ENCODE measurements at places on chromosomes 1 and 21.

- no peak for DNase-seq
Observed at GRCh38 chr21:21383126-21383525, 384.9 kb downstream of the NCAM2 start.

DNA sequence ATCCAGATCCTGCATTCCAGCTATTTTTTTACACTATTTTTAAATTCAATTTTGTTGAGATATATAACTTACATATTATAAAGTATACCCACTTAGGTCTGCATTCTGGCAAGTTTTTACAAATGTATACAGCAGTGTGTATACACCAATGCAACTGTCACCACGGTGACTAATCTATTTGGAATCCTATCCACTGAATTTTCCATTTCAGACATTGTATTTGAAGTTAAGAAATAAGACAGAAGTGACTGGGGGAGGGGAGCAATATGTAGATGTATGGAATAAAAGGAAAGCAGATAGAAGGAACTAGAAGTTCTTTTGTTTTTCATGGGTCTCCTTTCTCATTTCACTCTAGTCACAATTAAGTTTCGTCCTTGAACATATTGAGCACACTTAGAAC is 431.5 kb upstream of the CHRM3 start:
- no peak for DNase-seq

DNA sequence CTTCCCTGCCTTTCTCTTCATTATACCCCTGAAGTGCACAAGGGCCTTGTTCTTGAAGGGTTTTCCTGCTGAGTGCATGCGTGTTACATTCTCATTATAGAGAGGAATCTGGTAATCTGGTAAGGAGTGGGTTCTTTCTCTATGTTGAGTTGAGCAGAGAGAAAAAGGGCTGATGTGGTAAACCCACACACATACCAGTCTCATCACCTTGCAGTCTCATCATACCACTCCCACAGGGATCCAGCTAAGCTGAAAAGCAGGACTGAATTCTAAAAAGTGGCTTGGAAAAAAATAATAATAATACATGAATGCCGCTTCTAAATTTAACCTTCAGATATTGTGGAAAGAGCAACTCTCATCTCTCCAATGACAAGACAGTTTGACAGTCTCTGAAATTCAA is 10.5 kb upstream of the HTR1D start:
- no peak for DNase-seq

- DNase-seq: no peak
Observed at GRCh38 chr1:9044236-9044635, 18.0 kb upstream of the SLC2A7 start.

- peak; percentile 87 for DNase-seq
Observed at GRCh38 chr1:241532162-241532531, at the start of gene KMO. TSS of gene KMO (plus strand) at chr1:241532378. CDS start at chr1:241532445, 67 bp downstream.

DNA sequence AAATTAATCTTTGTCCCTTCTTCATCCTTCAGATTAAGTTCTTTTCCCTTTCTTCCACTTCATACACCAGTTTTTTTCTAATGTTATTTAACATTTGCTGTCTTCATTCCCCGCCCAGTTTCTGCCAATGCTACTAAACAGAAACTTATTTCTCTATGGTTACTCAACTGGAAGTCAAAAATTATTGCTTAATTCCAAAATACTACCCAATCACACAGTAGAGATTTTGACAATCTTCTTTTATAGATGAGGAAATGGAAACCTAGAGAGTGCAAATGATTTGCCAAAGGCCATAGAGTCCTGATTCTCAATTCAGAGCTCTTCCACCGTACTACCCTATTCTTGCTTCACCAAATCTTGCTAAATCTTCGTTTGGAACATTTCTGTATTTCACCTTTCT is 58.1 kb upstream of the SH3GLB1 start:
- DNase-seq: peak; percentile 74

DNA sequence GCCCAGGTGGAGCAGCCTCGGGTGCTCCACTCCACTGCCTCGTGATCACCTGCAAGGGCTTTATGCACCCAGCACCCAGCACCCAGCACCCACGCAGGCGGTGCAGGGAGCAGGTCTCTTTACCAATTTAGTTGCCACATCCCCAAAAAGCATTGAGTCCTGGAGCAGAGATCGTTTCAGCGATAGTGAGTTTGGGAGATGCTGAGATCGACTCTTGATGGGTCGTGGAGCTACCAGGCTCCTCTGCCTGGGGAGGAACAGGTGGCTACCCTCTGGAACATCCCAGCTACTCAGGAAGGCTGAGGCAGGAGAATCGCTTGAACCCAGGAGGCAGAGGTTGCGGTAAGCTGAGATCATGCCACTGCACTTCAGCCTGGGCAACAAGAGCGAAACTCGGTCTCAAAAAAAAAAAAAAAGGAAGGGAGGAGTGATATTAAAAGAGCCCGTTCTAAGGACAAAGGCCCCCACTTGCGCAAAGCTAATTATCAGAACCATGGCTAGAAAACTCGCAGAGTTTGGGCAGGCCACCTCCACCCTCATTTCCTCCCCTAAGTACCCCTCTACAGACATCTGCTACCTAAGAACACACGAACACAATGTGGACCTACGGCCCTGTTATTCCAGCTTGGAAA is 106.5 kb upstream of the SLC45A1 start:
- DNase-seq: peak; percentile 59

- DNase-seq: peak; percentile 54
Observed at GRCh38 chr1:223628233-223629125, 37.0 kb downstream of the CAPN8 start.

- no peak for DNase-seq
Observed at GRCh38 chr21:15241997-15242736, 177.4 kb upstream of the NRIP1 start.

- DNase-seq: no peak
Observed at GRCh38 chr1:1370771-1371300, 4.2 kb downstream of the AURKAIP1 start.

DNA sequence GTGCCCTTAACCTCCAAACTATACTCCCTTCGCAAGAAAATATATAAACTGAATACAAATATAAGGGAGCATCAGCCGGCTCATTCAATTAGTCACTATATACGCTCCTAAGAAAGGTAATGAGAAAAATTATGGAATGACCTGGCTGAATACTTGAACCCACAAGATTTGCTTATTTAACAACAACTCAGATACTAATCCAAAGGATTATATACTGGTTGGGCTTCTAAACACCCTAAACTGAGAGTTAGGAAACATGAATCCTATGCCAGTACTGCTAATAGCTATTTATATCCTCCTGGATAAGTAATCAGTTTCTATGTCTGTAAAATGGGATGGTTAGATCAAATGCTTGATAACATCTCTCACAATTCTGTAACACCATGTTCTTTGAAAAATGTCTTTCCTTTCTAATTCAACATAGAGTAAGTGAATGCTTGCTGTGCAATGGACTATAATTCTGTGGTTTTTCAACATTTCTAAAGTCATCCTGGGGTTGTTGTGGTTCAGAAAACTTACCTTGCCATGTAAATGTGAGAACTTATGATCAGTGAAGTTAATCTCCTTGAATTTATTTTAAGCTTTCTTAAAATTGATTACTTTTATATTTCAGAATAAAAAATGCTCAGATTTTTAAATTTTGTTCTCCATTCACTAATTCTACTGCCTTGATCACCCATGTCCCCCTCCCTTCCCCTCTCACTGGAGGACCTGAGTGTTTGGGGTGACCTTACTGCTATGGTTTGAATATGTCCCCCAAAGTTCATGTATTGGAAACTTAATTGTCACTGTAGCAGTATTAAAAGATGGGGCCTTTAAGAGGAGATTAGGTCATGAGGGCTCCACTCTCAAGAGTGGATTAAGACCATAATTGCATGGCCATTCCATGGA is 14.5 kb downstream of the DUSP10 start:
- no peak for DNase-seq

All from inflammatory macrophage treated with lipopolysaccharide for 4 hours (primary cell).